NCI-H2081 (cell line): ENCODE measurements at places on chromosomes 13 and 19.

DNA sequence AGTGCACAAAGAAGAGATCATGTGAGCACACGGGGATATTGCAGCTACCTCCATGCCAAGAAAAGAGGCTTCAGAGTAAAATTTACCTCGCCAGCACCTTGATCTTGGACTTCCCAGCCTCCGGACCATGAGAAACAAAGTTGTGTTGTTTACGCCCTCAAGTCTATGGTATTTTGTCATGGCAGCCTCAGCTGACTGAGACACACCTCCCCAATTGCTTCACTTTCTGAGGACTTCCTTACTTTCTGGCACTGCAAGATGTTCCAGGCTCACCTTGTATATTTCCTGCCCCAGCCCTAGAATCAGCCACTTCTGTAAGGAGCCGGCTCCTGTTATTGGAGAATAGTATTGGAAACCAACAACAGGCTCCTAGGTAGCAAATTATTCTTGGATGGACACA, 6.6 kb upstream of the CEBPG start:
- no peak for DNase-seq

- no peak for DNase-seq
Observed at GRCh38 chr13:40999416-40999815, 19.7 kb downstream of the ELF1 start.

GRCh38 chr13:35995136-35995535, 136.0 kb downstream of the DCLK1 start:
- no peak for DNase-seq

DNA sequence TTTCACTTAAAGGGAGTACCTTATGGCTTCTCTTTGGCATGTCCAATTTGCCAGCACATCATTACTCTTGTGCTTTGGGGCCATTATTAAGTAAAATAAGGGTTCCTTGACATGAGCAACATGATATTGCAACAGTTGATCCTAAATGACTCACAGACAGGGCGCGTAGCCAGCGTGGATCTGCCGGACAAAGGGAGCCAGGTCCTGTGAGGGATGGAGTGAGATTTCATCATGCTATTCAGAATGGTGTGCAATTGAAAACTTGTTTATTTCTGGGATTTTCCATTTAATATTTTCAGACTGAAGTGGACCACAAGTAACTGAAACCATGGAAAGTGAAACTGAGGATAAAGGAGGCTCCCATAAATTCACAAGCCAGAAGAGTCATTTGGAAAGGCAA, 48.6 kb upstream of the WASF3 start:
- no peak for DNase-seq

DNA sequence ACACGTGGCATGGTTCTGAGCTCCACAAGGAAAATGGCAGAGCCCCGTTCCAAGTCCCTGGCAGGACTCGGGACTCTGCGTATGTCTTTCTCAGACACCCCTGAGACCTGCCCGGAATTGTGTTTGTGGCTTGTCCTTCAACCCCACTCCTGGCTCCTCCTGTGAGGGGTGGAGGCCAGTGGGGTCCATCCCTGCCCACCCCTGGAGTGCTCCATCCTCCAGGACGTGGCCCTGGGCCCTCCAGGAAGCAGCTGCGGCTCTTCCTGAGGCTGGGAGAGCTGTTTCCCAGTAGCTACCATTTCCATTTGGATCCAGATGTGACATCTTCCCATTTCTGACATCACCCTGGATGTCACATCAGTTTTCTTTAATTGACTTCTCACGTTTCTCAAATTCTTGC, 118.7 kb upstream of the C1QTNF9B start:
- no peak for DNase-seq

DNA sequence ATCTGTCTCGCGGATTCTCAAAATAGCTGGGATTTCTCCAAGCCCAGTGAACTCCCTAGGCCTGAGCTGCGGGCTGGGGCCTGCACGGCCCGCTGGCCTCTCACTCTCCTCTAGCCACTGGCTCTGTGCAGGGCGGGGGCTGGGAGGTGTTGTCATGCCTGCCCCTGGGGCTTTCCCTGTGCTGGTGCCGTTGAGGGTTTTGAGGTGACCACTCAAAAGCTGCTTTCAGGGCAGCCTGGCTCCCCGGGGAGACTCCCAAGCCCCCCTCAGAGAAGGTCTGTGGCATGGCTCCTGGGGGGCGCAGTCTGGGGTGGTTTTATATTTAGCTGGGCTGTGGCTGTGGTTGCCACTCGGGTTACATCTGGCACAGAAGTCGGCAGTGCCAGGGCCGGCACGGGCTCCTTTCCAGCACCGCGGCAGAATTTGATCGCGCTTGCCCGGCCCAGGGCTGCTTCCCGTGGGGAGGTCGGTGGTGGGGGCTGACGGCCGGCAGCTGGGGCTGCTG, 10.0 kb downstream of the NDUFB7 start:
- DNase-seq = no peak

GRCh38 chr13:29594710-29595379, 643 bp downstream of the SLC7A1 start:
- DNase-seq = peak; percentile 49

DNA sequence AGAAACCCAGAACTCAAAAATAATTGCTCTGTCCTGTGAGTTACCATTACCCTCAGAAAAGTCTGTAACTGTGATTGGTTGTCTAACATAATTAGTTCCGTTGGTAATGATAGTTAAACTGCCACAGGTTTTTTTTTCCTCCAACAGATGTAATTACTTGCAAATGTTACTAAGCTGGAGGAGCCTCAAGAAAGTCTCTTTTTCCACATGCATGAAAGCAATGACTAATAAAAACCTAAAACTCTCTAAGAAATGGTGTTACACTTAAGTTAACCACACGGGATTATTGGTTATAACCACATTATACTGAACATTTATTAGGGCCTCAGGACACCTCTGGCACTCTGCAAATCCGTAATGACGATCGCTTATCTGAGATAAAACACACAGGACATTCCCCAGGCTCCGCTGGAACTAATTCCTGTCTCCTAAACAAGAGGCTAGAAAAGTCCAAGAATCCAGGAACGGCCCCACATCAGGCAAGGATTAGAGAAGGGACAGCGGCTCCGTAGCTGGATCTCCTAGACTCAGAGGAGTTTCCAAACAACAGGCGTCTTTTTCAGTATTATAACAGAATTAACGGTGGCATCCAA, 753 bp downstream of the ZNF235 start:
- DNase-seq = no peak

GRCh38 chr13:49622174-49622946, 5.9 kb upstream of the ARL11 start:
- no peak for DNase-seq

- no peak for DNase-seq
Observed at GRCh38 chr13:23701636-23702035, 131.4 kb downstream of the TNFRSF19 start.

DNA sequence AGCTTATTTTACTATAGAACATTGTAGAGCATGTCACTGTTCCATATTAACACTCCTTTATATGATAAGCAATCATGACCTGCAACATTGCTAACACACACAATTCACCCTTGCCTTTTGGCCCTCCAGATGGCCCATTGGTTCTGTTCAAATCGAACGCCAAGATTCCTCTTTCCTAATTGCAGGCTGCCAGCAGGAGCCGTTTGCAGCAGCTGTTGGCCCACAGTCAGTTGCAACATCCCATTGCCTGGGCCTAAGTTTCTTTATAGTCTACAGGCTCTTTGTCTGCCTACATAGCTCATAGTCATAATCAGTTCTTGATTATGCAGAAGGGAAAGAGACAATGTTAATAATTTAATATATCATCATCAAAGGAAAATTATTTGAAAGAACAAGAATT, 37.6 kb downstream of the KCTD12 start:
- DNase-seq = peak; percentile 62

- no peak for DNase-seq
Observed at GRCh38 chr19:46903458-46903857, 42.7 kb downstream of the ARHGAP35 start.

- DNase-seq = no peak
Observed at GRCh38 chr13:111909971-111910671, 156.8 kb upstream of the SOX1 start.

GRCh38 chr13:92346046-92346445, 880.6 kb upstream of the GPC6 start:
- DNase-seq = peak; percentile 3

- DNase-seq = no peak
Observed at GRCh38 chr19:30450835-30451321, 78.7 kb downstream of the ZNF536 start.

- DNase-seq = no peak
Observed at GRCh38 chr19:58394821-58395219, 636 bp upstream of the RNF225 start.

DNA sequence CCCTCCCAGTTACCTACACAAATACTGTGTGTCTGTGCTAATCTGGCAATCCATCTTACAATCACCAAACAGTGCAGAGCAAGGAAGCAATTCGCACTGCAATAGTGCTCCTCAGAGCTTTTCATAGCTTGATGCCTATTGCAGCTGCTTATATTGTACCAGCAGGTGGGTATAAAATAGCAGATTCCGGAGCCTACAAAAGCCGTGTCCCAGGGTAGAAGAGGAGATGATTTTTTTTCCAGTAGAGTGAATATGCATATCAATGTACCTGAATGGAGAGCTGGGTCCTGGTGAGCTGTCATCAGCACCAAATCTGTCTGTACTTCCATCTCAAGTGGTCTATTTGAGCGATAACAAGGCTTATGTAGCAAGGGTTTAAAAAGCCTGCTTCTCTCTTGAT, 668.4 kb downstream of the DIAPH3 start:
- no peak for DNase-seq

DNA sequence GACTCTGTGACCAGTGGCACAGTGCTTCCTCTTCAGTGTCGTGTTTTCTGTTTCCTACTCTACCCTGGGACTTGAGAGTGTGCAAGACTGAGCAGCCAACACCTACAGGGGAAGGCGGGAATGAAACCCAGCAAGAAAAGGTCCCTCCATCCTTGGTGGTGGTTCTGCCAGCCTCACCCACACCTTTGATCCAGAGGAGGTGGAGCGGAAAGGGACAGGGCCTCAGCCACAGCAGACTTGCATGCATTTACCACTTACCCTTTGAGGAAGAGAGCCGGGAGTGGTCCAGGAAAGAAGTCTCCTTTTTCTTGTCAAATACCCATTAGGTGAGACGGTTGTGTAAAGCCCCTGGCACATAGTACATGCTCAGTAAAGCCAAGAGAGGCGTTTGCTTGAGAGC, 164.8 kb upstream of the ZNF536 start:
- no peak for DNase-seq

GRCh38 chr13:98571955-98572662, 4.8 kb downstream of the STK24 start:
- DNase-seq = peak; percentile 56

DNA sequence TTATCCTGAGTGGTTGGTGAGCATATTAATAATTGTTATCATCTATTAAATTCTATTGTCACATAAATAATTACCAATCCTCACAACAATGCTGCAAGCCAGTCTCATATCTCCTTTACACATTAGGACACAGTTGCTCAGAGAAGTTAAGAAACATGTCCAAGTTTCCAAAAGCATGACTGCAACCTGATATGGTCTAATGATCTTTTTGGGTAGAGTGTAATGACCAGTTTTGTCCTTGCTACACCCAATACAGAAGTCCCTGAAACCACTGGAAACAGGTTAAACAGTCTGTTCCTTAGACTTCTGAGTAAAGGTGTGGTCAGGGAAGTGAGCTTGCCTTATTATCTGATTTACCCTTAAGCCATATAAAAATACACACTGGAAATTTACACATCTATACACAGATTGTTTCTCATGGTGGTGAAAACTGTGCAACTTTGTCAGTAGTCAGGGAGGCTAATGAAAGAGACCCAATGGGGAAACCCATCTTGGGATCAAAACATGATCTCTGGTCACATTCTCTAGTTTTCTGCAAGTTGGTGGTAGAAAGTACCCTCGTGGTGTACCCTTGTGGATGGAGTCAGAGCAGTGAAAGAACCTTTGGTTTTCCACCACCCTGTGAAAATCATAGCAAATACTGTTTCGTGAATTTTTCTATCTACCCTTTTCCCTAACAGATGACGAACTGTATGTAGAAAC, 146.0 kb upstream of the KLF12 start:
- DNase-seq = no peak

- DNase-seq = no peak
Observed at GRCh38 chr13:111227405-111227804, 93.0 kb upstream of the TEX29 start.

GRCh38 chr13:48214519-48215121, 18.4 kb upstream of the ITM2B start:
- no peak for DNase-seq

GRCh38 chr13:94710881-94711560, 1.3 kb downstream of the SOX21 start:
- DNase-seq = peak; percentile 60

- no peak for DNase-seq
Observed at GRCh38 chr13:33637978-33638743, 179.8 kb upstream of the RFC3 start.

GRCh38 chr19:51066393-51067186, 1.7 kb upstream of the KLK13 start:
- DNase-seq = no peak

DNA sequence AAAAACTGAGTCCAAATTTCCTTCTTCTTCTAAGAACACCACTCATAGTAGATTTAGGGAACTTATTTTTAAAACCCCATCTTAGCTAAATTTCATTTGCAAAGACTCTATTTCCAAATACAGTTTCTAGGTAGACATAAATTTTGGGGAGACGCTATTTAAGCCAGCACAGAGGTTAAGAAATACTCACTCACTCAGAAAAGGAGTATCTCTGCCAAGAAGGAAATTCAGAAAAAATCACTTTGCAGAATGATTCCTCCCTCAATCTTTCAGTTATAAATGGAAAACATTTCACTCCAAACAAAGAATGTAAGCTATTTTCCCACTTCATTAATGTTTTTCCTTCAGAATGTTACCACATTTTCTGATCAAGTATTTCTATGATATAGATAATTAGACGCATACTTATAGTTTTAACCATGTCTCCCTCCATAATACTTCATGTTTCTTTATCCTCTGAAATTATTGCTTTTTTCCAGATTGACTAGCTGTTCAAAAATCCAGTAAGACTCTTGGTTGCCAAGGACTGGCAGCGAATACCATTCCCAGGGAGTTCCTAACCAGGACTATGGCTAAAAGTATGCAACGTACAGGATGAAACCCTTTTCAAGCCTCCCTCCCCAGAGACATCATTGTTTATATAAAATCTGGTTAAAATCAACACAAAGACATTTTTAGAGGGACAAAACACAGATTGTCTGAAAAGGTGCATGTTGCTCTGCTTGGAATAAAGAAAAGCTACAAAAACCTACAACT, 52.5 kb upstream of the RXFP2 start:
- DNase-seq = no peak

DNA sequence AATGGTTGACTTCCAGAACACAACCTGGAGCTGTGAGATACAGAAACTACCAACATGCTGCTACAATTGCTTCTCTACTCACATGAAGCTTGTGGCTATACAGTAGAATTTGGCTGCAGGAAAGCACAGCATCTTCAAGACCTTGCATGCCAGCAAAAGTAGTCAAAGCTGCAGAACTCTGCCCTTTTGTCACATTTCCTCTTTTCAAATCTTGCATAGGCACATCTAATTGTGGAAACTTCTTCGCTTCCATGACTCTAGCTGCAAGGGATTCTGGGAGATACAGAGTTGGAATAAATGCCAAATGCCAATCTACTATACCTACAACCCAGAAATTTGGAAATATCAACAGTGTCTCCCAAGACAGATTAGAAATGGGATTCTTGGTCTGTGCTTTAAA, 462.2 kb downstream of the FOXO1 start:
- DNase-seq = no peak

GRCh38 chr13:78192716-78193115, 274.1 kb upstream of the EDNRB start:
- DNase-seq = no peak
